ENCODE measurements at places on chromosomes 2 and 18. TPM values are rescaled to one million over a fixed set of nuclear protein-coding genes. Genes with fewer than 3 reads are reported as not detected.

The FAM110C gene
- not detected for total RNA-seq

The POTEJ gene
- total RNA-seq = 0.09 TPM

The ZFAND2B gene
- 22.1 TPM for total RNA-seq

The SLC8A1 gene
- 4.6 TPM for total RNA-seq

The RASGRP3 gene
- total RNA-seq = 8.4 TPM

The TMEM178A gene
- 0.56 TPM for total RNA-seq

The ADD2 gene
- total RNA-seq = 4.3 TPM

All from endothelial cell of coronary artery (primary cell).